Common myeloid progenitor, CD34-positive (primary cell): ENCODE measurements at places on chromosomes 1 and 21.

GRCh38 chr21:28791595-28792282 is 200.9 kb downstream of the LTN1 start:
- no peak for DNase-seq

DNA sequence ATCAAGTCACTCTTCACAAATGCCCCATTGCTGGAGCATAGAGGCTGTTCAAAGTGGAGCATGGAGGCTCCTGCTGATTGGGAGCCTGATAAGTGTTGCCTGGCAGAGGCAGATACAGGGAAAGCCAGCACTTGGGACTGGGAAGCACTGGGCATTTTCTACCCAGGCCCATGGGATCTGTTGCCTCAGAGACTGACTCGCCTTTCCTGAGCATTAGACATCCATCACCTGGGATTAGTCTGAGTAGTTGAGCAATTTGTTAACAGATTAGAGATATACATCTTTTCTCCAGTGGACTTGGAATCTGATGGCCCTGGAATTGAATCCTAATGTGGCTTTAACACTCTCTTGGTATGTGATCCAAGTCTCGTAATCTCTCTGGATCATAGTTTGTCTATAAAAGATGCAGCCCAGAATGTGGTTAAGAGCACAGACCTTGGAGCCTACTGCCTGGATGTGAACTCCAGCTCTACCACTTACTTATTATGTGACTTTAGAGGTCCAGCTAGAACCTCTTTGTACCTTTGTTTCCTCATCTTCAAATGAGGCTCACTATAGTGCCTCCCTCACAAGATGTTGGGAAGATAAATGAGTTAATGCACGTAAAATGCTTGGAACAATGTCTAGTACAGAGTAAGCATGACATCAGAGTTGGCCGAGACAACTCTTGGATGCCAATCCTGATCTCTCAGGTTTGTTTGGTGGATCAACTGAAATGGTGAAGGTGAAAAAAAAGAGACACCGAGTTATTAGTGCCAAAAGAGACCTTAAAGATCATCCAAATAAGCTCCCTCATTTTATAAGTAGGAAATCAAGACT is 38.3 kb upstream of the NRDC start:
- DNase-seq: no peak

DNA sequence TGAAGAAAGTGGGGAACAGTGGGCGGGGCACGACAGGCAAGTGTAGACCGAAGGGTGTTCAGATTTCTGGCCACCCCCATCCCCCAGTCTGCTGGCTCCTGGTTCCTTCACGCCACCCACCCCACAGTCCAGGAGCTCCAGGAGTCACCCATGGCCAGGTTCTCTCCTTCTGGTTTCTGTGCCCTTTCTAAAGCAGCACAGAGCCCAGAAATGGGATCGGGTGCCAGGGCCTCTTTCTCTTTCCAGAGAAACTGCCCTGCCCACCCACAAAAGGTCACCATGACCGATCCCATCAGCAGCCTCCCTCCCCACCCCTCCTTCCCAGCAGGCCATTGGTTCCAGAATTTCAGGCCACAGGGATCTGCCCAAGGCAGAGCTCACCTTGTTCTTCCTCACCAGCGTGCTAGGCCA is 3.2 kb upstream of the CELSR2 start:
- DNase-seq: no peak

- no peak for DNase-seq
Observed at GRCh38 chr1:38667626-38668025, 191.9 kb downstream of the RRAGC start.

DNA sequence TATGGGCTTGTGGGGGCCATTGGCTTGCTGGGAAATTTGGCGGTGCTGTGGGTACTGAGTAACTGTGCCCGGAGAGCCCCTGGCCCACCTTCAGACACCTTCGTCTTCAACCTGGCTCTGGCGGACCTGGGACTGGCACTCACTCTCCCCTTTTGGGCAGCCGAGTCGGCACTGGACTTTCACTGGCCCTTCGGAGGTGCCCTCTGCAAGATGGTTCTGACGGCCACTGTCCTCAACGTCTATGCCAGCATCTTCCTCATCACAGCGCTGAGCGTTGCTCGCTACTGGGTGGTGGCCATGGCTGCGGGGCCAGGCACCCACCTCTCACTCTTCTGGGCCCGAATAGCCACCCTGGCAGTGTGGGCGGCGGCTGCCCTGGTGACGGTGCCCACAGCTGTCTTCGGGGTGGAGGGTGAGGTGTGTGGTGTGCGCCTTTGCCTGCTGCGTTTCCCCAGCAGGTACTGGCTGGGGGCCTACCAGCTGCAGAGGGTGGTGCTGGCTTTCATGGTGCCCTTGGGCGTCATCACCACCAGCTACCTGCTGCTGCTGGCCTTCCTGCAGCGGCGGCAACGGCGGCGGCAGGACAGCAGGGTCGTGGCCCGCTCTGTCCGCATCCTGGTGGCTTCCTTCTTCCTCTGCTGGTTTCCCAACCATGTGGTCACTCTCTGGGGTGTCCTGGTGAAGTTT is 550 bp downstream of the RXFP4 start:
- DNase-seq: no peak

GRCh38 chr1:183323849-183324683 is 94.1 kb downstream of the NMNAT2 start:
- DNase-seq: no peak

DNA sequence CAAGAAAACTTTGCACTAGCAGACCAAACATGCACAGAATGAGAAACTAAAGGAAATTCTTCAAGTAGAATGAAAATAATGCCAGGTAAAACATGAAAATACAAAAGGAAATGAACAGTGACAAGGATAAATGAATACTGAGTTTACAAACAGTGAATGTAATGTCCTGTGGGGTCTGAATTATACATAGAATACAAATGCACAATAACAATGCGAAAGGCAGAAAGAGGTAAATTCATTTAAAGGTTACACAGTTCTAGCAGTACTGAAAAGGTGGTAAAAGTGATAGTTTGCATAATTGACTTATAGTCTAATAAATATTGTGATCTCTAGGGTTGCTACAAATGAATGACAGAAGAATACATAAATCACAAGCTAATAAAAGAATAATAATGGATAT is 12.9 kb downstream of the CD55 start:
- no peak for DNase-seq

GRCh38 chr1:179025975-179026812 is 500 bp downstream of the FAM20B start:
- peak; percentile 78 for DNase-seq
